ENCODE measurements at places on chromosomes 3 and 15.

GRCh38 chr3:169813757-169814517 is 1.2 kb upstream of the LRRC34 start:
- peak; percentile 89 for DNase-seq

- DNase-seq, result no peak
Observed at GRCh38 chr15:65925338-65925737, 56.0 kb downstream of the RAB11A start.

DNA sequence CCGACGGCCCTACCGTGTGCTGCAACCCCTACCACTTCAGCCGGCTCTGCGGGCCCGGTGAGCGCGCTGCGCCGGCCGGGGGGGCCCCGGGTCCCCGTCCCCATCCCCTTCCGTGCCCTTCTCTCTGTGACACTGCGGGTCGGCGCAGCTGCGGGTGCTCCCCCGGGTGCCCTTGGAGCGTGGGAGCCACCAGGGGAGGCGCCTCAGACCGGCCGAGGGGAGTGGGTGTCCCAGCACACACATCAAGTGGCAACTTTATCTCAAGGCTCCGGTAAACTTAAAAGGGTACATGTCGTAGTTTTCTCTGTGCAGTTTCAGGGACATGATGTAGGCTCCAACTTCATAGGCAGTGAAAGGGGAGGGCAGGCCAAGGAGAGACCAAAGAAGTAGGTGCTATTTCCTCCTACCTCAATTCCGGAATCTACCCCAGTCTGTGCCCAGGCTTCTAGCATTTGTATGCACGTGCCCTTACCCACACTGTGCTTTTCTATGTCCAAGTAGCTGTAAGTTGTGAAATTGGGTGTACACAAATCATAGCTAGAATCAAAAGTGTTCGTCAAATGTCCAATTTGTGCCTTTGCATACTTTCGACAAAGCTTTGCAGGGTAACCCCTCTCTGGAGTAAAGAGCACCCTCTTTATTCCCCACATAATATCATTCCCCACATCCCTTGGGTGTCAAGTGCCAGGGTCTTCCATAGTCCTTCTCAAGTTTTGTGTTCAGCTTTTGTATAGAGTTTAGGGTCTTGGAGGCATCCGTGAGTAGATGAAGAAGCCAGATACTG is 2.2 kb downstream of the SMAD6 start:
- no peak for DNase-seq

GRCh38 chr15:81330366-81331090 is 6.6 kb upstream of the STARD5 start:
- DNase-seq, result no peak

- DNase-seq, result no peak
Observed at GRCh38 chr3:128054367-128054766, 2.1 kb downstream of the SEC61A1 start.

GRCh38 chr3:52367891-52368880 is 52.1 kb downstream of the DNAH1 start:
- no peak for DNase-seq

DNA sequence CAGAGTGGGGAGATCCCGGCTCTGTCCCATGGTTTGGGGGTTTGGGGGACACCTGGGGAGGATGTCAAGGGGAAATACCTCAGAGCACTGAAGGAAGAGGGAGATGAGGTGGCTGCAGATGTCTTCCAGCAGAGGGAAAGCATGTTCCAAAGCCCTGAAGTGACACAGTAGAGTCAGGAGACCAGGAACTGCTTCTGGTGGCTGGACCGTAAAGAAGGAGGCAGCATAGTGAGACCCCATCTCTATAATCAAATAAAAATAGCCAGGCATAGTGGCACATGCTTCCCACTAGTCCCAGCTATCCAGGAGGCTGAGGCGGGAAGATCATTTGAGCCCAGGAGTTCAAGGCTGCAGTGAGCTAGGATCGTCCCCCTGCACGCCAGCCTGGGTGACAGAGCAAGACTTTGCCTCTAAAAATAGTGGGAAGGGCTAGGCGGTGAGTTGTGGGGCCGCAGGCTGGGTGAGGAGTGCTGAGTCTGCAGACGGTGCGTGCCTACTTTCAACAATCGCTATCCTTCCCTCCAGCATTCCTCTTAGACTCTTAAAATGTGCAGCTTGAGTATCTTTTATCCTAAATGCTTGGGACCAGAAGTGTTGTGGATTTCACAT is 26.2 kb downstream of the HES1 start:
- no peak for DNase-seq

- DNase-seq, result no peak
Observed at GRCh38 chr3:49164983-49165720, 979 bp downstream of the CCDC71 start.

DNA sequence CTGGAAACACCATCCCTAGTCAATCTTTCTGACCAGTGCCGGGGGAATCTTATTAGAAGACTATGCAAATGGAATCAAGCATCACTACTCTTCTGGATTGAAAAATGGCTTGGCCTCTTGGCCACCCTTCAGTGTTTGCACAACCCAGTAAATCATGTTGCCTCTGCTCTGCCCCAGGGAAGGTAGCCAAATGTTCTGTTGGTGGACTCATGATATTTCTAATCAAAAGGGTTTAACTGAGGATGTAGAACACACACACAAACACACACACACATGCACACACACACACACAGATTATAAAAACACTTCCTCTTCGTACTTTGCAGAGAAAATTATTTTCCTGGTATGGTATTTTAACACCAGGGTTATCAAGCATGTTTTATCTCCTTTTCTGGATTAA is 7.9 kb downstream of the RBP2 start:
- DNase-seq, result no peak

DNA sequence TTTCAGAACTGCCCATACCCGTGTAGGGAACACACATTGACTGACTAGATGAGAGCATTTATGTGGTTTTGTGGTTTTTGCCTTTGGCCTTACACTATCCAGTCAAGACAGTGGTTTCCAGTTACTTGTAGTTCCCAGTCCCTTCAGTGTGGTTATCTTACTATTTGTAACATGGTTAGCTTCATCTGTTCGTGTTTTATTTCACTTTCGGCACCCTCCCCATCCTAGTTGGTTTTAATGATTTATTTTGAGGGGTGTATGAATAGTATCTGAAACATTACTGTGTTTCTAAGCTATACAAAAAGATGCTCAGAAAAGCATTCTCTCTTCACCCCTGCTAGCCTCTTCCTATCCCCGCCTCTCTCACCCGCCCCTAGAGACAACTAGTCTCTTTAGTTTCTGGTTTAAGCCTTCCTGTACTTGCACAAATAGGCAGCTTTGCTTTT is 14.1 kb downstream of the LYSMD4 start:
- peak; percentile 63 for DNase-seq
